ENCODE measurements at places on chromosomes 12 and 14. TPM values are rescaled to one million over a fixed set of nuclear protein-coding genes. Genes with fewer than 3 reads are reported as not detected.

The KHNYN gene
- total RNA-seq, result 41.4 TPM

The LGMN gene
- total RNA-seq, result 150 TPM

The SYNE3 gene
- total RNA-seq, result 179 TPM

The ABCB9 gene
- 2.2 TPM for total RNA-seq

All from mesenteric fat pad (tissue), 1 donor.